BJ (cell line): ENCODE measurements at places on chromosomes 2 and 18. TPM values are rescaled to one million over a fixed set of nuclear protein-coding genes. Genes with fewer than 3 reads are reported as not detected.

DNA sequence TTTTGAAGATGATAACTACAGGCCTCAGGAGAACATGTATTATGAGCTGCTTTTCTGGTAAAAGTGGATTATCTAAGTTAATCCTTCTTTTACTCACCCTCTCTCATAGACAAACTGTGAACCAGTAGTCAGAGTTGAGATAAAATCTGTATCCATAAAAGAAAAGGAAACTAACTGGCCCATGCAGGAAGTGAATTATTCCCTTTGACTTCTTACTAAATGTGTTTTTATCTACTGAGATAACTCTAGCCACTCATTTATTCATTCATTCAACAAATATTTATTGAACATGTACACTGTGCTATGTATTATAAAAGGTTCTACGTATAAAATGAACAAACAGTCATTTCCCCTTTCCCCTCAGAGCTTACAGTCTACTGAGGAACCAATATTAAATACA lies 10.0 kb downstream of the WDR35 start:
- DNase-seq = no peak

DNA sequence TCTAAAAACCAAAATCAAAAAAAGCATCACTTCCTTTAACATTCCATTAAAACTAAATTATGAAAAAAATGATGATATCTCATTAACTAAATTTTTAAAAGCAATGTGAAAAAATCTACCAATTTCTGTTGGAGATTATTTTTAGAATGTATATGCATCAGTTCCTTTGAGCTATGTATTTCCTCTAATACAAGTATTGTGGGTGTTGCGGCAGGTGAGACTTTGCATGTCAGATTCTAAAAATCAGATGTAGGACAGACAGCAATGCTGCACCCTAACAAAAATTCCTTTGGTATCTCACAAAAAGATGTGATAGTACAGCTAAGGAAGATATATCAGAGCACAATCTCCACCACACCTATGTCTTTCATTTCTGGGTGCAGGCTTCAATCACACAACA lies 6.8 kb downstream of the MBD2 start:
- no peak for DNase-seq

- no peak for DNase-seq
Measured at GRCh38 chr18:50240080-50240563, 26.2 kb downstream of the CFAP53 start.

DNA sequence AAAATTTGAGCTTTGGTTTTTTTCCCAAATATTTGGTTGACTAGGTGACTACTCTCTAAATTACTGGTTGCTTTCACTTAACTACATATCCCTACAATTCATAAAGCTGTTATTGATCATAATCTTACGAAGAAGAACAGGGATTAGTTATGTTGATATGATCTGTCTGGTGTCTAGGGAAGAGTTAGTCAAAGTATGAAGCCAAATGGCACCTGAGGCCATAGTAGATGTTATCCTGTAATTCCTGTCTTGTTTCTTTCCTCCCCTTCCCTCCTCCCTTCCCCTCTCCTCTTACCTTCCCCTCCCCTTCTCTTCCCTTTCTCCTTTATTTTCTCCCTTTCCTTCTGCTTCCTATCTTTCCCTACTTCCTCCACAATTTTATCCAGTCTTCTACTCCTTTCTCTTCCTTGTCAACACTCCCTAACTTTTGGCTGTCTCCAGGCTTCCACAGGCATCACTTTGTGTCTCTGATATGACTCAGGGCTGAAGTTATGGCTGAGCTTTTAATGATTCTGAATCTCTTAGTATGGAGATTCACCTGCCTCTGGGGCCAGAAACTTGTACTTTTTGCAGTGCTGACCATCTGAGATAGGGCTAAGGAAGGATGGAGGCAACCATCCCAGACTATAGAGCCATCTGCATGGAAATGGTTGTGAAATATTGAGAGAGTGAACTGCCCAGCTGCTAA lies 149.9 kb upstream of the TCF4 start:
- DNase-seq = no peak

- DNase-seq = no peak
Measured at GRCh38 chr2:224208007-224208406, 168.9 kb upstream of the SERPINE2 start.

GRCh38 chr2:10287761-10288160 lies 14.9 kb upstream of the HPCAL1 start:
- DNase-seq = no peak

GRCh38 chr18:41690332-41691127 lies 264.5 kb upstream of the PIK3C3 start:
- DNase-seq = no peak

GRCh38 chr2:68806511-68807109 lies 64.6 kb downstream of the BMP10 start:
- DNase-seq = no peak

- DNase-seq = no peak
Measured at GRCh38 chr18:44245019-44245418, 435.7 kb upstream of the SETBP1 start.

- no peak for DNase-seq
Measured at GRCh38 chr2:188159484-188159883, 132.2 kb upstream of the GULP1 start.

GRCh38 chr2:223000872-223001796 lies 50.9 kb upstream of the KCNE4 start:
- no peak for DNase-seq

DNA sequence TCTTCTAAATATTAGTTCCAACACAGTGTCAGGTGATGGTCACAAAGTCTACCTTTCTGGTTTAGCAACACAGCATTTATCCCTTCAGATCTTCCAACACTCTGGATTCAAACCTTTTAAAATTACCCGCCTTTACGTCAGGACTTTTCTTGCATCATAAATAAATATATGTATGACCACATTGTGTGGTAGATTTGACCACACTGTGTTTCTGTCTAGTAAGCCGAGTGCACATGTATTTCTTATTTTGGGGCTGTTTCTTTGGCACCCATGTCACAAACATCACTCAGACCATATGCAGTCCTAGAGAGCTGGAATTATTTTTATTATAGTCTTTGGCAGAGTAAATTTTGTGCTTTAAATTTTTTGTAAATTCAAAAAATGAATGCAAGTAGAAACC lies 172.1 kb downstream of the ANKRD44 start:
- DNase-seq = no peak

GRCh38 chr18:45232061-45232460 lies 383.2 kb upstream of the SLC14A2 start:
- no peak for DNase-seq

DNA sequence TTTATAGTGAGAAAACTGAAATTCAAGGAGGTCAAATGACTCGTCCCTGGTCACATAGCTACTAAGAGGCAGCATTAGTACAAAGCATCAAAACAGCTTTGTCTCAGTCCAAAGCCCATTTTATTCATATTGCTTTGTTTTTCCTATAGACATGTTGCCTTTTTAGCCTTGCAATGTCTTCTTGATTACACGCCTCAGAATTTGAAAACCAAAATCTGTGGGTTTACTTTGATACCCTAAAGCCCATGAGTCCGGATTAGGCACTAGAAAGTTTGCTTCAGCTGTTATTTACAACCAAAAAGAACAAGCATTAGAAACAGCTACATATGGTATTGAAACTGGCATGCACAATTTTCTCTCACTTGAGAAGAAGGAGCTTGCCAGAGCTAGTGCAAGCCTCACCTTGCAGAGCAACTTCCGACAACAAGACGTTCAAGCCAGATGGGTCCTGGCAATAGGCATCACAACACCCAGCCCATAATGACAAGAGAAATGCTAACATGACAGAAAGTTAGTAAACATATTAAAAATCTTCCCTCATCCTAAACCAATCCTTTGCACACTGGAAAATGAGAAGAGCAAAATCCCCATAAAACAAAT lies 276.8 kb downstream of the RIT2 start:
- no peak for DNase-seq

GRCh38 chr2:26610504-26611335 lies 30.4 kb downstream of the CIB4 start:
- DNase-seq = no peak

DNA sequence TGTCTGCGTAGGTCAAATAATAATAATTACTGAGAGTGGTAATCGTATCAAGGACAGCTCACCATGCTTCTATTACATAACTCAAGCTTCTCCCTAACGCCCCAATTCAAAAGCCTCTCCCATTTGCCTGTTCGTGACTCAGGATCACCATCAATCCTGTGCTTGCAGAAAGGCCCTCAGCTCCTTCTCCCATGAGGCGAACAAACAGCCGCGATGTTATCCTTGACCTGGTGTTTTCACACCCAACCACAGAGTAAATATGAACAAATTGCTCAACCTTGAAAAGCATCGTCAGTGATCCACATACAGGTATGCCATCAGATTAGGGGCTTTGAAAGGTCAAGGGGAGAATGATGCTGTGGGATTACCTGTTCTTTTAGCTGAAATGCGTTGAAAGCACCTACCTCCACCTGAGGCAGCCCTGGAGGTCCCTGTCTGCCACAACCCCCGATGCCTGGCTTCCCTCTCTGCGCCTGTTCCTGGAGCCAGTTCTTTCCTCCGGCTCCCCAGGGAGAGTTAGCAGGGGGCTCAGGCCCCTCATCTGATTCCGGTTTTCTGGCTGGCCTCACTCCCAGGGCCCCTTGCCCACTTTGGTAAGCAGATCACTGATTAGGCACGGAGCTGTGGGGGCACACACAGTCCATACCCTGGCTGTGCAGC lies 39.1 kb upstream of the ODC1 start:
- DNase-seq = no peak

DNA sequence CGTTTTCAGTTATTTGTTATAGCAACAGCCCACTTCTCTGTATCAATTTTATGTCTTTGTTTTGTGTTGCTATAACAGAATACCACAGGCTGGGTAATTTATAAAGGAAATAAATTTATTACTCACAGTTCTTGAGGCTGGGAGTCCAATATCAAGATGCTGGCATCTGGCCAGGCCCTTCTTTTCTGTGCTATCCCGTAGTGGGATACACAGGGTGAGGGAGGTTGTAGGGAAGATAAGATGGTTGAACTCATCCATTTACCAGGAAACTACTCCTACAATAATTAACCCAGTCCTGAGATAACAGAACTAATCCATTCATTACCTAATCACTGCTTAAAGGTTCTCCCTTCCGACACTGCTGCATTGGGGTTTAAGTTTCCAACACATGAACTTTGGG lies 220.7 kb downstream of the TPGS2 start:
- no peak for DNase-seq

GRCh38 chr2:201127152-201127511 lies 11.2 kb downstream of the CFLAR start:
- DNase-seq = no peak

DNA sequence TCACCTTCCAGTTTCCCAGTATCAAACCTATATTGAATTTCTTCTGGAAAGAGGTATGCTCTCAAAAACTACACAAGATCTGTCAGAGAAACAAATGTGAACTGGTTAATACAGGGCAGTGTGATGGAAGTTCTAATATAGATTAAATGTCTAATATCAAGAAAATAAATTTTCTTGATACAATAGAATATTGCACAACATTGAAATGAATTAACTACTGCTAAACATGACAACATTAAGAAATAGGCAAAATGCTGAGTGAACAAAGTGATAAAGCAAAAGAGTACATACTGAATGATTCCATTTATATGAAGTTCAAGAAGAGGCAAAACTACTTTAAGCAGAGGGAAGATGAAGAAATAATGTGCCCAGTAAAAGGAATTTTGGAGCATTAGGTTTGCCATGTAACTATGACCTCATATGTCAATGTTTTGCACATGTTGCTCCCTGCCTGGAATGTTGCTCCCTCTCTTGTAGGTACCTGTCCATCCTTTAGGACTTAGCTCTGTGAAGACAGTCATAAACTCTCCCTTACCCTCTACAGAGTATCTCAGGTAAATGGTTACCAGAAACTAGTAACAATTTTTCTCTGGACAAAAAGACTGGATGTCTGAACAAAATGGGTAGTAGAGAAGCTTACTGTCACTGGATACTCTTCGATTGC lies 339.0 kb downstream of the RAD51AP2 start:
- DNase-seq = no peak

DNA sequence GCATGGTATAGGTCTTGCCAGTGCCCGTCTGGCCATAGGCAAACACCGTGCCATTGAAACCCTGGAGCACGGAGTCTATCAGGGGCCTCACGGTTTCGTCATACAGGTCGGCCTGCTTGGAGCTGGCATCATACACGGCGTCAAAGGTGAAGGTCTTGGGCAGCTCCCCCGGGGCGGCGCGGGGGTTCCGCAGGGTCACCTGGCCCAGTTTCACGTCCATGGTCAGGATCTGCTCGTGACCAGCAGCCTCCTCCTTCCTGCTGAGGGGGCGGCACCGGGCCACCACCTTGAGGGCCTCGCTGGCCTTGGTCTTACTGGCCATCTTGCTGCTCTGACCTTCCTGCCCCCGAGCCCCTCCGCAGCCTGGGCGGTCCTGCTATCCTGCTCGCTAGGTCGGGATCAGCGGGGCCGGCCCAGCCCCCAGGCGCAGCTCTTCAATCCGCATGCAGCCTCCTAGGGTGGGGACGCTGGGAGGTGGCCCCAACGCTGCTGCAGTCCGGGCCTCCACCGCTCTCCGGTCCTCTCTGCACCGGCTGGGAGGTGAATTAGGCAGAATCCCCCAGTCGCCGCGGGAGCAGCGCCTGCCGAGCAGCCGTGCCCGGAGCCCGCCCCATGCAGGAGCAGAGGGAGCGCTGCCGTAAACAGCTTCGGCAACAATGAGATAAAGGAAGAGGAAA lies 563 bp downstream of the KIF3C start:
- DNase-seq = no peak

DNA sequence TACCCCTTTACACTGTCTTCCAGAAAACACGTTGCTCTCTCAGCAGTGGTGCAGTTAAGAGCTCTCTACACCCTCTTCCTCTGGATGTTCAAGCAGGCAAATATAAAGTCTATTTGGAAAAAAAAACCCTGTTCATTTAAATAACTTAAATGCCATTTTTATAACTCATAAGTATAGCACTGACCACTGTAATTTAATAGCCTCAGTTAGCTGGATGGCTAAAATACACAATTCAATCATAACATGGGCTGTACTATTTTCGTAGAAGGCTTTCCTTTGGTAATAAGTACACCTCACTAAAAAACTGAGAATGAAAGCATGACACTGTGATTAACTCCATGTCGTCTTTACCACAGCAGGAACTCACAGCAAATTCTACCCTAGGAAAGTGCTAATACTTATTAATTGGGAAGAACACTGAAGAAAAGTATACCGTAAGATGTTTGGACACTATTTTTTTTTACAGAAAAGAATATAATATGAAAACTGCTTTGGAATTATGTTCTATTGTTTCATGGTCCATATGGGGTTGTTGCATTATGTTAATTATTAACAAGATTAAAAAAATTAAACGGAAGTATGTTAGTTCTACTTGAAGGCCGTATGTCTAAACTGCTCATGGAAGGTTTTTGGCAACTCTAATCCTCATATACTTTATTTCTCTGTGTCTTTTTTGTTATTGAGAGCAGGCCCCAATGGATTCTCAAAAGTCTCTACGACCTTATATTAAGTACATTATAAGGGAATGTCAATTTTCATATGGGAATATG lies 269.1 kb downstream of the ZNF385B start:
- peak; percentile 55 for DNase-seq

The ACAA2 gene
- 14.1 and 18.5 TPM in 2 replicates for polyA plus RNA-seq

The ECEL1 gene
- polyA plus RNA-seq = not detected in 2 replicates

The EGR4 gene
- not detected in 2 replicates for polyA plus RNA-seq

The OBSL1 gene
- 47.2 and 75.9 TPM in 2 replicates for polyA plus RNA-seq

The AGXT gene
- polyA plus RNA-seq = not detected in 2 replicates

The RBMS1 gene
- 80.1 and 95.9 TPM in 2 replicates for polyA plus RNA-seq

The TMEM17 gene
- 2.8 and 4.8 TPM in 2 replicates for polyA plus RNA-seq

The PTPRN gene
- polyA plus RNA-seq = 3.2 and 7.0 TPM in 2 replicates

The HNMT gene
- 7.7 and 14.6 TPM in 2 replicates for polyA plus RNA-seq

The IL1A gene
- 0.11 and 0.17 TPM in 2 replicates for polyA plus RNA-seq

The ADD2 gene
- not detected in 2 replicates for polyA plus RNA-seq

The STPG4 gene
- polyA plus RNA-seq = 0.06 TPM in 2 replicates

The MRPS9 gene
- polyA plus RNA-seq = 19.3 and 21.7 TPM in 2 replicates

The NETO1 gene
- polyA plus RNA-seq = 1.4 and 2.7 TPM in 2 replicates

The HOXD3 gene
- 0.07 TPM in 1 of 2 replicates, not detected in the other for polyA plus RNA-seq
